ENCODE measurements at places on chromosomes 12 and 14.

- no peak for DNase-seq
Measured at GRCh38 chr12:47214771-47215170, 135.0 kb upstream of the AMIGO2 start.

DNA sequence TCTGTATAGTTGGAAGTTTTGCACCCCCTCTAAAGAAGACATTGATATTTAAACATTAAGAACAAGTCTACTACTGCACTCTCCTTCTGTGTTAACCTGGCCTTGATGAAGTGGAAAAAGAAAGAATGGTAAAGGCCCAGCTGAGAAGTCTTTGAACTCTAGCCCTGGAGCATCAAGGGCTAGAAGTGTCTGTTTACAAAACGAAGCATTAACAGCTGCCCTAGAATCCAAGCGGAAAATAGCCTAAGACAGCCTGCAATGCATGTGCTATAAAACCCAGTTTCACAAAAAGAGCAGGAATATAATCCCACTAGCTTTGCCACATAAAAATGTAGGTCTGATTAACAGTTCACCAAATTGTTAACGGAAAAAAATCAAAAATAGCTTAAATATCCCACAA is 60.5 kb downstream of the NUMB start:
- no peak for DNase-seq

DNA sequence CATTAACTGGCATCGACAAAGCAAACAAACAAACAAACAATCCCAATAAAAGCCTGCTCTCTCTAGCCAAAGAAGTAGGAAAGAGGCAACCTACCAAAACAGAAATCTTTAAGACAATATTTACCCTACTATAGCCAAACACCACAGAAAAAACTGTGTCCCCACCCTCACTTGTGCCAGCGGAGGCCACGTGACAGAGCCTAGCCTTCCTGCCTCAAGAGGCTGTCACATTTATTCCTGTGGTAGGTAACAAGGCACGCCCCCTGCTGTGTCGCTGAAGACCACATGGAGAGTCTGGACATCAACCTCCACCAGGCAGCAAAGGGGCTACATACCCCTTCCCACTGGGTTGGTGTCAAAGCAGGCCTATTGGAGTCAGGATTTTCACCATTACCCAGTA is 148.1 kb downstream of the LMNTD1 start:
- DNase-seq = no peak

DNA sequence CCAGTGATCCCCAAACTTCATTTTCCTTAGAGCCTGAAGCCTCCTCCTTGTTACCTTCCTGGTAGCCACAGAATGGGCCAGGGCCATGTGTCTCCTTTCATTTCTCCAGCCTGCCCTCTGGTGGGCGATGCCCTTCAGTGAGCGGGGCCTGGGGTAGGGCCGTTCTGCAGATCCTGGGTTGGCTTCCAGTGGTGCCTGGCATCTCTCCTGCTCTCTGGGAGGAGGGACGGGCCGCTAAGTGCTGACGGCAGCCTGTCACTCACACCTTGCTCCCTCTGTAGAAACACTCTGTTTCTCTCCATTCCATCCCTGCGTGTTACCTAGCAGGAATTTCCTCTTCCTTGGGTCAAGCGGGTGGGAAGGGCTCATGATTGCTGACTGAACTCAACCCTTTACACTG is 232.1 kb downstream of the CACNA1C start:
- DNase-seq = peak; percentile 73

GRCh38 chr12:49537752-49538509 is 899 bp upstream of the KCNH3 start:
- no peak for DNase-seq

DNA sequence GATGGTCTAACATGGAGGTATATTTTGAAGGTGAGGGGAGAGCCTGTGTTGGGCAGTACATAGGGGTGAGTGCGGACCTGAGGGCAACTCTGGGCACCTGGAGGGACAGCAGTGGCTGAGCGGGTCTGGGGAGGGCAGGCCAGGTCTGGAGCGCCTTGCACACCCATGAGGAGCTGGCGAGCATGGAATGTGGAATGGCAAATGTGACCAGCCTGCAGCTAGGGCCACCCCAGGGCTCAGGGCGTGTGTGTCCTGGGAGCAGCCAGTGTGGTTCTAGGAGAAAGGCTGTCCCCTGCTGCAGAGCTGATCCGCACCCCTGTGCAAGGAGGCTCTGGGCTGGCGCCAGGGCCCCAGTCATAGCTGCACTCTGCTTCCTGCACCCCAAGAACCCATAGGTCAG is 24.5 kb downstream of the BCL7A start:
- DNase-seq = no peak

GRCh38 chr12:89260841-89261637 is 91.3 kb downstream of the DUSP6 start:
- no peak for DNase-seq

DNA sequence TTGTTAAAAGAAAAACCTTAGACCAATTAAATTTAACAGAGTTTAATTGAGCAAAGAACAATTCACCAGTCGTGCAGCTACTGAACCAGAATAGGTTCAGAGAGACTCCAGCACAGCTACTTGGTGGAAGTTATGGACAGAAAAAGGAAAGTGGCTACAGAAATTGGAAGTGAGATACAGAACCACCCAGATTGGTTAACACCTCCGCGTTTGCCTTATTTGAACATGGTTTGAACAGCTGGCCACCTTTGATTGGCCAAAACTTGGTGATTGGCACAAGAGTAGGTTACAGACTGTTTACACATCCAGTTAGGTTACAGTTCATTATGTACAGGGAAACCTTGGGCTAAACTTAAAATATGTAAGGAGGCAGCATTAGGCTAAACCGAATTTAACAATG is 54.9 kb downstream of the SRGAP1 start:
- no peak for DNase-seq

DNA sequence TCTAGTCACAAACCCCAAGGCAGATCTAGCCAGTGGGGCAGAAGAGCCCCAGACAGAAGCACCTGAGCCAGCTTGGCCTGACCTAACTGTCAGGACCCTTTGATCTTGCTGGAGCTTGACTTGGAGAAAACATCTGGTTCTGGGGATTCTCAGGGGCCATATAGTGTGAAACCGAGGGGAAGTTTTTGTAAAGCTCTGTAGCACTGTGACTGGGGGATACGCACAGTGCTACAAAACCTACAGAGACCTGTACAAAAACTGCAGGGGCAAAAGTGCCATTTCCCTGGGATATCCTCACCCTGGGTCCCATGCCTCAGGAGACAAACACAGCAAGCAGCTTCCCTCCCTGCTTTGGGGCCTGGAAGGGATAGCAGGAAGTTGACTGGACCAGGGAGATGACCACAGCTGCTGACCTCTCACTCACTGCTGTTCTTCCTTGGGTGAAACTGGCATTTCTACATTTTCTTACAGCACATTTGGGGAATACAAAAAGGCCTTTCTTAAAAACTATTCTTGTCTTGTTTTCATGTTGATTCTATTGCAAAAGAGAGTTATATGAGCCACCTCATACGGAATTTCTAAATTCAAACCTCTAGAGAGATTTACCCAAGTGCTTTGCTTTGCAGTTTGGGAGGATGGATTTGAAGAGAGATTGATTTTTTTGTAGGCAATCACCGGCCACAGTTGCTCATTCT is 140.0 kb downstream of the DAD1 start:
- no peak for DNase-seq

- DNase-seq = no peak
Measured at GRCh38 chr12:38166225-38166624, 150.3 kb upstream of the ALG10B start.

GRCh38 chr14:34548472-34548981 is 9.0 kb upstream of the EAPP start:
- no peak for DNase-seq

DNA sequence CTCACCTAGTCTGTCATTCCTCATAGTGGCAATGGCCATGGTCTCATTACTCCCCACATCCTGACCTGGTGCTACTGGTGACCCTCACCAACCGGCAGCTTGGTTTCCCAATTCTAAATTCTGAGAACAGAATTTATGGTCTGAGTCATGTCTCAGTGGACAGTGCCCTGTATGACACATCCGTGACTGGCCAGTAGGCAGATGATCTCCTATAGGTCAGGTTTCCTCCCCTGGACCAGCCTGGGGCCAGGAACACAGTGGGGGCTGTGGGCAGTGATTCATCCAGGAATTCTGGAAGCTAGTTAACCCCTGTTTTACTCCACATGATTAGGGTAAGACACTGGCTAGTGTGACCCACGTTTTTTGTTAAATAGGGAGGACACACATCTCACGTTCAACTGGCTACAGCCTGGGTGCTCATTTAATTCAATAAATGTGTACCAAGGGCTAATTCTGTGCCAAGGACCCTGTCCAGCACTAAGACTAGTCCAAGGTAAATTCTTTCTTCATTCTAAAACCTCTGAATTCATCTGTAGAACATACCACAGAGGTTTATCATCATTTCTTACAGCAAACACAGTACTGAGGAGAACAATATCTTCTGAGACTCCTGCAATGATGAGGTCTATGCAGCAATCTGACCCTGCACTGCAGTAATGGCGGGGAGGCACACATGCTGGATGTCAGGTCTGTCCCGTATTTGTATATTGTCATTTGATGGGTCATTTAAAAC is 249.6 kb upstream of the TBX3 start:
- peak; percentile 75 for DNase-seq

DNA sequence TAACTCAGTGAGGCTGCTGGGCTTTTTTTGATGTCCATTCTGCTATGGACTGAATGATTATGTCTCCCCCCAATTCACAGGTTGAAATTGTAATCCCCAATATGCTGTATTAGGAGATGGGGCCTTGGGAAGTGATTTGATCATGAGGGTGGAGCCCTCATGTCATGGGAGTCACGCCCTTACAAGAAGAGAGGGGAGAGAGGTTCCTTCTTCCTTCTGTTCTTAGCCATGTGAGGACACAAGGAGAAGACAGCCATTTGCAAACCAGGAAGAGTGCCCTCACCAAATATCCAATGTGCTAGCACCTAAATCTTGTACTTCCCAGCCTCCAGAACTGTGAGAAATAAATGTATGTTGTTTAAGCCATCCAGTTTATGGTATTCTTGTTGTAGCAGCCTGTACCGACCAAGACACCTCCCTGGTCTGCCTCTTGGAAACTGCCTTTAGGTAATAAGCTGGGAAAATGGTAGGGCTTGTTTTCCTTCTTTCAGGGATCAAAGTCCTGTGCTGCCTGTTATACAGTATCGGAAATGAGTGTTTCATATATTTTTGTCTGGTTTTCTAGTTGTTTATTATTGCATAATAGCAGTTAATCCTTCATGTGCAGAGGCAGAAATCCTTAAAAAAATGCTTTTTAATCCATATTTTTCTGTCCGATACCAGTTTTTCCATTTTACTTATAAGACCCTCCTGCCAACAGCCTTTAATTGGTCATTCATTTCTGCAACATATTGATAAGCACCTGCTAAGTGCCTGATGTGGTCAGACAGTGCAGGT is 16.3 kb downstream of the BORCS5 start:
- no peak for DNase-seq

- no peak for DNase-seq
Measured at GRCh38 chr12:121248622-121249021, 38.7 kb downstream of the P2RX4 start.

DNA sequence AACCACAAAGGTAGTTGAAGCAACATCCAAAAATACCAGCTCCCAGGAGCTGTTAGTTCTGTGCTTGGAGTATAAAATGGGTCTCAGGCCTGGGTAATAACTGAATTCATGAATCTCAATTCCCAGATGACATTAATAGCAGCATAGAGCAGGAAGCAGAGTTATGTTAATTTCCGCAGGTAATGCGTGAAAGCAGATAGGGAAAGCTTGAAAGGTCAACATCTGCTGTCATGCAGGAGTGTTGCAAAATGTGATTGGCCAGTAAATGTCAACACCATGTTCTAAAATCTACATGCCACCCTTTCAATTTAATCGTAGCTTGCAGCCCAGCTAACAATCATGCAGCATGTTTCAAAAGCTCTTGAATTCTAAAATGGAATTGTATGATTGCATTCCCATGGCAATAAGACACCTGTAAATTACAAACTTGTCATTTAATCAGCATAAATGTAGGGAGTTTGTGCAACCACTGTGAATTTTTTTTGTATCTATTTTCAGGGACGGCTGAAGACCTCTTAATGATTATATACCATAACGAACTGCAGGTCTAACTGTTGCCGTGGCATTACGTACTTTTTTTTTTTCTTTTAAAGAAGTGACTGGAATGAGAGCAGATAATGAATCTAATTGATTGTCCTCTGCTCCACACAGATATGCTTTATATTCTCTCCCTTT is 635.8 kb upstream of the FOXG1 start:
- no peak for DNase-seq

- no peak for DNase-seq
Measured at GRCh38 chr14:73797543-73798265, 53.9 kb upstream of the PTGR2 start.

- DNase-seq = no peak
Measured at GRCh38 chr14:74649167-74649566, 37.1 kb upstream of the LTBP2 start.

DNA sequence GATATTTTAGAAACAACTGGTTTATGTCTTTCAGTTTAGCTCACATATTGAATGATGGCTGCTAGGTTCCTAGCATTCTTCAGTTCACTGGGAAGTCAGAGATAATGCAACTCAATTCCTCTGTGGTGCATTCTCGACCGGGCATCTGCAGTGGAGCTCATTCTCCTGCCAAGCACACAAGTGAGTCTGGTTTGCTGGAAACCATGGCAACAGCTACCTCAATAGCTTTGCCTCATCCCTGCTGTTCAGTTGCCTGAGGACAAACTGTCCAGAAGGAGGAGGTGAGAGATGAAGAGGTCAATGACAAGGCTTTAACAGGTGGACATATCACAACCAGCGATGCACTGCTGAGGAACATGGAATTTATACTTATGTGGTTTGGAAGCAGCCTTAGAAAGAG is 816.9 kb downstream of the AACS start:
- DNase-seq = no peak

GRCh38 chr14:29898470-29898869 is 29.2 kb downstream of the PRKD1 start:
- no peak for DNase-seq

- peak; percentile 51 for DNase-seq
Measured at GRCh38 chr14:104977681-104978653, at the start of gene AHNAK2. Gene AHNAK2 (minus strand): TSS chr14:104978374. CDS start chr14:104978237, 137 bp downstream.

- no peak for DNase-seq
Measured at GRCh38 chr14:65301862-65302539, 110.5 kb upstream of the FUT8 start.

GRCh38 chr14:81396113-81396512 is 4.0 kb downstream of the STON2 start:
- DNase-seq = no peak

GRCh38 chr12:72057330-72057914 is 118.8 kb downstream of the TPH2 start:
- no peak for DNase-seq

- no peak for DNase-seq
Measured at GRCh38 chr14:80787876-80788275, 153.7 kb downstream of the CEP128 start.

DNA sequence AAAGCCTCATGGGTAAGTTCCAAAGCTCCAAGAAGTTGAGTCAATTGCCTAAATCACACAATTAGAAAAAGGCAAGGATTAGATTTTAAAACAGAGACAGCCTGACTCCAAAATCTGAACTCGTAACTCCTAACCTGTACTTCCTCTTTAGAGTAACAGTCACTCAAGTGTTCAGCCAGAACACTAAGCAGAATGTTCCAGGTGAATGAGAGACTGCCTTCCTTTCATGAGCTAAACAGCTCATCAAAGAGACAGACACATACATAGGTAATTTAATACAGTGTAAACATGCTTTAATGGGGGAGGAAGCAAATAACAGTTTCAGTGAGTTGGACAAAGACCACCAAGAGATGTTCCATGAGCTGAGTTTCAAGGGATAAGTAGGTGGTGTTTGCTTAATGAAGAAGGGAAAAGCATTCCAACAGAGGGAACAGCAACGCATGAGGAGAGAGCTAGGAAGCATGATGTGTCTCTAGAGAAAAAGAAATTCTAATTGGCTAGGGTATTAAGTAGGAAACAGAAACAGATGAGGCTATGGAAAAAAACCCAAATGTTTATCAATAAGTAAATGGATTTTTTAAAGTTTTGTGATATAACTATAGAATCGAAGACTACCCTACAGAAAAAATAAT is 403.9 kb downstream of the MED13L start:
- no peak for DNase-seq
